Stimulated activated CD8-positive, alpha-beta memory T cell treated with anti-CD3 and anti-CD28 coated beads, Interleukin-7, amount 100 ng/mL, for 48 hours (primary cell): ENCODE measurements at places on chromosomes 5 and 9.

DNA sequence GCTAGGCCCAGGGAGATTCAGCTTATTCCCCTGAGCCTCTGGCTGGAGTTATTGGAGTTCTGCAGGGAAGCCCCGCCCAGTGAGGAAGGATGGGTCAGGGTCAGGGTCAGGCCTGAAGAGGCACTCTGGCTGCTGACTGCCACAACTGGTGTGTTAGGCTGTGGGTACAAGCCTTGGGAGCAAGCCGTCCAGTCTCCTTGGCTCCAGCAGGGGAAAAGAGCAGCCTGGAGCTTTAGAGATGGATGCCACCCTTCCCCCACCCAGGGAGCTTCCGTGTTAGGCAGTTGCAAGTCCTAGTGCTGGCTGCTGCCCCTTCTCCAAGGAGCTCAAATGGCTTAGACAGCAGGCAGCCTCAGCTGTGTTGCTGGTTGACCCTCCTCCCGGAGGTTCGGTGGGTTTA is 34.4 kb upstream of the TAF11L2 start:
- DNase-seq: no peak

GRCh38 chr5:144203750-144204596 is 33.3 kb downstream of the KCTD16 start:
- DNase-seq: no peak

DNA sequence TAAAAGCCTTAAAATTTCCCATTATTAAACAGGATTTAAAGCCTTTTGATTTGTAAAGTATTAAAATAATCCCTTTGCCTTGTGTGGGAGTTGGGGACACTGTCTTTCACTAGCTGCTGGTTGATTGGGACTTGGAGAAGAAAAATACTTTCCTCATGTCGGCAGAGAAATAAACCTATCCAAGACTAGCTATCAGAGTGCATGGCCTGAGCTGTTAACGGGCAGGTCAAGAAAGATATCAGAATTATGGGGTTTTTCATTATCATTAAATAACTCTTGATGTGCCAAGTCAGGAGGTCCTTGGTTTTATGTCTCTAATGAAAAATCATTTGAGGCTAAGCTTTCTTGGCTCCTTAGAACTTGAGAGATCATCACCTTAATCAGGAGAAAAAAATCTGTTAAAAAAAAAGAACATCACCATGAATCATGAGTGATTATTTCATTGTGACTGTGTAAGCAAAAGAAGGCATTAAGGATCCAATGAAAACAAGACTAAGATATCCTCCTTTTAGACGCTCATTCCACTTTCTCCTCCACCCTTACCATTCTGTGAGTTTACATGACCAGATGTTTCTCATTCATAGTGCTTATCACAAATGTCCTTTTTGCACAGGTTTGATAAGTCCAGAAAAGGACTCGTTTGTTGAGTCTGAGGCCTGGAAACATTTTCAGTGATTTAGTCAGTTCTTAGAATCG is 140.4 kb upstream of the EGFLAM start:
- DNase-seq: no peak

DNA sequence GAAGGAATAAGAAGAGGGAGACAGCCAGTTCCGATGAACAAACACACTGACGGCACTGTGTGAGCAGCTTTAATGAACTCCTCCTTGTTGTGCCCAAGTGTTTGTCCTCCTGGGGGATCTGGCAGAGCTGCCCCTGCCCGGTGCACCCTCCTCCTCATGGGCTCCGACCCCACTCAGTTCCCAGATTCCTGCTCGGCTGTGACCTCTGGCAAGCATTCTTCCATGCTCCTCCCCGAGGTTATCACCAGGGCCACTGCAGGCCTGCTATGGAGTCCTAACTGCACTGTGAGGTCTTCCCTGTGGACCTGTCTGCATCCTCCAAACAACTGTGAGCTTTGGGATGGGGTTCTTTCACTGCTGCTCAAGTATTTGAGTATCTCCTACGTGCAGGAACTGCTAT is 142.2 kb downstream of the DCP2 start:
- DNase-seq: no peak

DNA sequence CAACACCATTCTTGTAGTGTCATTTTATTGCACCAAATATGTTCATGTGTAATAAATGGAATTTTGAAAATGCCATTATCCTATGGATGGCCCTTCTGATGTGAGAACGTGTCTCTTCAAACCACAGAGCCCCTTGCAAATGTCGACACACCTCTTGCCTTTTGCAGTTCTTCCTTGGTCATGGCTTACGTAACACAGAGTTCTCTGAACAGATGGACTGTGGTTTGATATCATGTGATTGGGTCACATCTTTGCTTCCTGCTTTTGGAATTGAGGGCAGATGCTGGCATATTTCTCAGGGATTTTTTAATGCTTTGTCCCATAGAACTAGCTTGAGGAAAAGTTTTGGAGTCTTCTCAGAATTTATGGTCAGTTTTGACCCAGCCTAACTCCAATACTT is 4.6 kb downstream of the TGFBR1 start:
- no peak for DNase-seq

DNA sequence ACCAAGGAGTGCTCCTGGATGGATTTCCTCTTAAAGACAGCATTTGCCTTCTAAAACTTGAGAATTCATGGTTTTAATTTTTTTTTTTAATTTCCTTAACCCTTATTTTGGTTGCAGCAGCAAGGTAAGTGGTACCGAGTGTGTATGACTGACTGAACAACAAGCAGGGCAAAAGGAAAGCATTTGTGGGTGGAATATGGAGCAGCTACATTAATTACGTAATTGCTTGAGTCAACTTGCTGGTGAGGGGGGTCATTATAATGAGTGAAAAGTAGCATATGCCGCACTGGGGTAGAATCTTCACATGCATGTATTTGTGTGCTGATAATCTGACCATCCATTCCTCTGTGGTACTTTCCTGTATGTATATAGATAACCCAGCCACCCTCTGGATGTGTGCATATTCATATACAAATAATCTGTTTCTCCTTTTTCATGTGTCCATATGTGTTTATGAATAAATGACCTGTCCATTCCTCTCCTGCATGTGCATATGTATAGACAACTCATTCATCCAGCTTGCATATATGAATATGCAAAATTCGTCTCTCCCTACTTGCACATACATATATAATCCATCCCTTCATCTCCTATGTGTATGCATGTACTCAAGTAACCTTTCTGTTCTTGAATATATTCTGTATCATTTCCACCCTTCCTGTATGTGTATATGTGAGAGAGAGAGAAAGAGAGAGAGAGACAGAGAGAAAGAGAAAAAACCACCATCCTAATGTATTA is 147.5 kb upstream of the RUSC2 start:
- no peak for DNase-seq

- no peak for DNase-seq
Observed at GRCh38 chr5:171322527-171322926, 13.5 kb downstream of the TLX3 start.

DNA sequence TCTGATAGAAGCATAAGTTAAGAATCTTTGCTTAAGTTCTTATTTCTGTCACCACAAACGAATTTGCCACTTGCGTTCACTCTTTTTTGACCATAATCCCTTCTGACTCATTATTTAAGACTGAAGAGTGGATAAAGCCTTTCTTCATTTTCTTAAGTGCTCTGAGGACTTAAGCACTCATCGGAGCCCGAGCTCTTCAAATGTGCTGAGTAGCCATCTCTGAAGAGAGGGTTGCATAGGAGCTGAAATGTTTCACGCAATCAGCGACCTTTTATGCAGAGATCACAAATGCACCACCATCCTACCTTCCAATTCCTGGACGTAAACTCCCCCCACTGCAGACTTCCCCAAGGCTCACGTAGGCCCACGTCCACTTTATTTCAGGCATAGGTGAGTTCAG is 699.2 kb downstream of the IRX1 start:
- DNase-seq: no peak

- DNase-seq: no peak
Observed at GRCh38 chr5:138212828-138213160, 329 bp downstream of the CDC23 start.

DNA sequence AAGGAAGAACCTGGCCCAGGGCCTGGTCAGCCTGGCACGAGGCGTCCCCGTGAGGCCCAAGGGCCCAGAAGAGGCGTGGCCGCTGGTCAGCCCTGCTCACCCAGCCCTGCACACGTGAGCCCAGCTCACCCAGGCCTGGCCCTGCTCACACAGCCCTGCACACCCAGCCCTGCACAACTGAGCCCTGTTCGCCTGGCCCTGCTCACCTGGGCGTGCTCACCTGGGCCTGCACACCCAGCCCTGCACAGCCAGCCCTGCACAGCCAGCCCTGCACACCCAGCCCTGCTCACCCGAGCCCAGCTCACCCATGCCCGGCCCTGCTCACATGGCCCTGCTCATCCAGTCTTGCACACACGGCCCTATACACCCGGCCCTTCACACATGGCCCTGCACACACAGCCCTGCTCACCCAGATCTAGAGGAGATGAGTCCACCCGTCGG is 2.1 kb downstream of the ZDHHC11 start:
- DNase-seq: no peak

DNA sequence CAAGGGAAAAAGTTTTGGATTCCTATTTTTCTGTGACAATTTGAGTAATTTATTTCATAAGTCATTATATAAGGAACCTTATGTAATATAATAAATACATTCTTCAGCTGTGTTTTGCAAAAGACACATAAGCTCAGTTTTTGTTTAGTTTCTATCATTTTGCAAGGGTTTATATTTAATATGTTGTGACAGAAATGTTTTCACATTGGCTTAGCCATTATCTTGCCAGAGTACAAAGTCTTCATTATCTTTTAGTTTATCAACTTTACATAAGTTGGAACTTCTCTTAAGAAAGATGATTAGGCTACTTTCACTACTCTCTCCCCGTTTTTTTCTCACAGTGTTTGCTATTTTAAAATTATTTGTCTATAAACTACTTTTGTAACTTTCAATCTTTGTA is 54.8 kb downstream of the ERCC6L2 start:
- DNase-seq: no peak

GRCh38 chr9:16070455-16071145 is 517.8 kb downstream of the CCDC171 start:
- no peak for DNase-seq

- DNase-seq: no peak
Observed at GRCh38 chr9:69431203-69431602, 106.2 kb downstream of the ENTREP1 start.

- DNase-seq: no peak
Observed at GRCh38 chr9:78261403-78262001, 25.6 kb downstream of the CEP78 start.

DNA sequence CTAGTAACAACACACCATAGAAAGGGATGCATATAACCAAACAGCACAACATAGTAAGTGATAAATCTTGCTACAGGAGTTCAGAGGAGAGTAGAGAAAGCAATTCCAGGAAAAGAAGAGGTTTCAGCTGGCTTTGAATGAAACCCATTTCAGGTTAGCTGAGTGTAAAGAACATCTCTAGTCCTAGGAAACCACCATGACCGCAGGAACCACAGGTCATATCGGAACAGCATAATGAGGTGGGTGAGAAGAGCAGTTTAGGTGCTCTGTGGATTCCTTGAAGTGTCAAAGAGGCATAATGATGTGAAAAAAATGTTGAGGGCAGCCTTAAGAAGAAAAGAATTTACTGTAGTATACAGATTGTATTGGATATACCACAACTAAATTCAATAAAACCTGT is 507.5 kb downstream of the MTRR start:
- DNase-seq: peak; percentile 3

DNA sequence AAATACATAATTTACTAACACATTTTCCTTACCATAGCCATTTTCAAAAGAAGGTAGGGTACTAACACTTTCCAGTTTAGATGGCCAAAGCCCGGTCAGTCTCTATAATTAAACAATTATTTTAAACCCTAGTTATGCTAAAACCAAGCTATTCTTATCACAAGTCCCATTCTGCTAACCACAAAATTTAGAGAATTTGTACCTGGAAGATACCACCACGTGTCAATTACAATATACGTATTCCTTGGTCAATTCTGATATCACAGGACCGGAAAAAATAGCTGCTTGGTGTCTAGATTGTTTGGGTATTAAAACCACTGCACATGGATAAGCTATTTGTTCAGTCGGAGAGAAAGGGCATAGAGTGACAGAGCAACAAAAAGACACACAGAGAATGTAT is 18.9 kb upstream of the SKP1 start:
- no peak for DNase-seq

DNA sequence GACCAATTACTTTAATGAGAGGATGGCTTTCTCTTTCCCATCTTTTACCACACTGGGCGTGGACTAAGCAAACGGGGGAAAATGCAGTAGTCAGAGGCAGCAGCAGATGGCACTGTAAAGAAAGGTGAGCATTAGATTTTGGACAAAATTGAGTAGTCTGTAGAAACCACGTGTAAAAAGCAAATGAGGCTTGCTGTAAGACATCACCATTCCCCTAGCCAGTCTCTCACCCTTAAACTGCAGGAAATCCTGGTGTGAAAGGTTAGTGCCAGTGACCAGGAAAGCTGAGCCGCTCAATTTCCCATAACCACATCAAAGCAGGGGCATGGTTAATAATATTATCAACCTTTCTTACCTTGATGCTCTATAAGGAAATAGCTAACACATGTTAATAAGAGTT is 31.8 kb downstream of the SPATA31C2 start:
- no peak for DNase-seq

DNA sequence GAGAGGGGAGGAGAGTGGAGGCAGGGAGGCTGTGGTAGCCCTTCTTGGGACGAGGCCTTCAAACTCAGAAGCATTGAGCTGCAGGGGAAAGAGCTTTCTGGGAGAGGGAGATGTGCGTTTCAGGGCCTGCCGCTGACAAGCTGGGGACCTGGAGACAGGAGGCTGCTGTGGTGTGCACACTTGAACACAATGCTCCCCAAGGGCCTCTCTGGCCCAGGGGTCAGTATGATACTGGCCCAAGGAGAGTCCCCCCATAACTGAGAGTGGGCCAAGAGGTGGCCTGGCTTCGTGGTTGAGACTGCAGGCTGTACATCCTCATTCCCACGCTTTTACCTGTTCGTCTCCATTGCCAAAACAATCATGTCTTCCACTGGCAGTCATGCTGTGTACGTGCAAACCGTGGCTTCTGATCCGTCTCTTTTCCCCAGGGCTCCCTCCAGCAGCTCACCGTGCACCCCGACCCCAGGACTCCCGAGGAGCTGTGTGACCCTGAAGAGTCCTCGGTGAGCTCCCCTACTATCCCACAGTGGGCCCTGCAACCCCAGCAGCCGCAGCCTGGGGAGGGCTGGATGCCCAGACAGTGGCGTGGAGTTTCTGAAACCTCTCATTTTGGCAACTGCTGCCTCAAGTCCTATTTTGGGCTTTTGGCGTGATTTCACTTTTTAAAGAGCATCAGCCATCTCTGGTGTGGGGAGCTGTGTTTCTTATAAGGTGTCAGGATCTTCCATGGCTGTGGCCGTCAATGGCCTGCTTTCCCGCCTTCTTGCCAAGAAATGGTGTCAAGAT is 43.4 kb downstream of the COL15A1 start:
- DNase-seq: no peak
